ENCODE measurements at places on chromosomes 4 and X.

DNA sequence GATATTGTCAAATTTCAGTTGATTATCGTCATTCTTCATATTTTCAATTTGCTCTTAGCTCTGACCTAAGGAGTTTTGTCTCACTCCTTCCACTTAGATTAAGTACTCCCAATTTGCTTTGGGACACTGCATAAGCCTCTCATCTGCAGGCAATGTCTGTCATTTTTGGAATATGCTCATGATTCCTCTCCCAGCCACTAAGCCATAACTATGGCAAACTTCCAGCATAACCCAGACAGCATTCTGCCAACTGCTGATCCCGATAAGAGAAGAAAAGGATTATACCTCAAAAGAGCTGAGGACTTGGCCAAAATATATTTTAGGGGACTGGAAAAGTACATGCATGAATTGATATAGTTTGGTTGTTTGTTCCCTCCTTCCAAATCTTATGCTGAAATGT, 444.4 kb downstream of the GABRG1 start:
- no peak for DNase-seq

GRCh38 chrX:69298466-69299140, 133.3 kb upstream of the PJA1 start:
- no peak for DNase-seq

GRCh38 chrX:124863303-124863702, 456.4 kb upstream of the TEX13C start:
- no peak for DNase-seq

DNA sequence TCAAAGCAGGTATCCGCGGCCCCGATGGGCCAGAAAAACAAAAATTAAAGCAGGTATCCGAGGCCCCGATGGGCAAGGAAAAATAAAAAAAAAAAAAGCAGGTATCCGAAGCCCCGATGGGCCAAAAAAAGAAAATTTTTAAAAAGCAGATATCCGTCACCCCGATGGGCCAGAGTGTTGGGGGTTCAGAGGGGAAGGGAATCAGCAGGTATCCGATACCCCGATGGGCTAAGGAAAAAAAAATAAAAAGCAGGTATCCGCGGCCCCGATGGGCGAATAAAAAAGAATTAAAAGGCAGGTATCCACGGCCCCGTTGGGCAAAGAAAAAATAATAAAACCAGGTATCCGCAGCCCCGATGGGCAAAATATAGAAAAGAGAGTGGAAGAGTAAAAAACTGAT, 289.0 kb downstream of the CHIC1 start:
- no peak for DNase-seq

DNA sequence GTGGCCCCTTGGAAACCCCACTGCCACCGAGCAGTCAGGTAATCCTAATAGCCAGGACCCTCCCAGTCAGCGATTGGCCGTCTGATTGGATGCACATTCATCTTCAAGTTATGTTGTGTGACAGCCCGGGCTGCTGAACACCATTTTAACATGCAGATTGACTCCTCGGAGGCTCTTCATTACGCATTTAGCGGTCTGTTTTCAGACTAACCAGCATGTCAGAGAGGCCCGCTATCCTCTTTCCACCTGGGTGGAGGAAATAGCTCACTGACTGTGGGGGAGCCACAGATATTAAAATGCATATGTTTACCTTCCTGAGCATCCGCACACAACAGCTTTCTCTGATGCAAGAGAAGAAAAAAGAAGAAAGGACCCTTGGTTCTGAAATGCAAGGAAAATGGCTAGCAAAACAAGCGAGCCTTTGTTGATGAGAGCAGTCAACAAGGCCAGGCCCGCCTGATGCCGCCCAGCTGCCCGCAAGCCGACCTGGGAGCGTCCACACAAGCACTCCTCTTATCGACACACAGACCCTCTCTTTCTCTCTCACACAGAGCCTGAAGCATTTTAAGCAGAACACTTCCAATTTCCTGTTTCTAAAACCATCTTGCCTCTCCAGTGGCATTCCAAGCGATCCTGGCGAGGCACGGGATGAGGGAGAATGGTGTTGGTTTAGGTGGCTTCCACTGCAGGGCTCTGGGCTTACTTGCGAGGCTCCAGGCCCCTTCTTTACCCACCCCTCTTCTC, 118.3 kb downstream of the MGST2 start:
- no peak for DNase-seq

GRCh38 chr4:17188547-17189400, 290.3 kb upstream of the LDB2 start:
- no peak for DNase-seq

DNA sequence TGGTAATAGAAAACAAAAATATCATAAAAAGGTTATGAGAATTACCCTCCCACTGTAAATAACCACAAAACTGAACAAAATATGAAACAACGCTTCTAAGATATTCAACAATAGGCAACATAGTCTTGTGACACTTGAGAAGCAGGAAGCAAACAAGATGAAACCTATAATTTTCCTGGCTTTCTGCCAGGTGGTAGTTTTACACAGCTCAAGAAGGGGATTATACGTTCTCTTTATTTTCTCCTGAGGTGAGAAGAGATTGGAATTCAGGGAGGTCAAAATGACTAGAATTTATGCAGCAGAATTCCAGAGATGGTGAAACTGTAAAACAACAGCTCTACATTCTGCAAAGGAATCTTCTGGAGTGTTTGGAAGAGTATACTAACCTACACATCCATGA, 186.0 kb downstream of the HHIP start:
- DNase-seq = no peak

GRCh38 chr4:54879576-54879975, 221.8 kb downstream of the KIT start:
- DNase-seq = no peak

DNA sequence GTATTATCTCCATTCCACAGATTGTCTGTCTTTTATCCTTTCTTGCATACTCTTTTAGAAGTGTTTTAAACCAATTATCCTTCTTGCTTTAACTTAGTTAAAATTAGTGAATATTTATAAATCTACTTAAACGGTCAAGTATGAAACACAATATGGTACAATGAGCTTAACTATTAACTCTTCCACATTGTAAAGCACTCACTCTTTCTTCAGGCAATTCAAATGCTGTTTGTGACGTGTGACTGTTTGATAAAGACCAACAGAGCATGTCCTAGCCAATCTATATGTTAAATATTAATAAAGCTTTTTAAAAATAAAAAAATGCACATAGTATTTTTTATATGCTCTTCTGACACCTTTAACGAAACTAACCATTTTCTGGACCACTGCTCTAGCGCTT, 192.7 kb downstream of the ARAP2 start:
- DNase-seq = no peak

- no peak for DNase-seq
Observed at GRCh38 chrX:7198499-7198898, 50.5 kb upstream of the PUDP start.

DNA sequence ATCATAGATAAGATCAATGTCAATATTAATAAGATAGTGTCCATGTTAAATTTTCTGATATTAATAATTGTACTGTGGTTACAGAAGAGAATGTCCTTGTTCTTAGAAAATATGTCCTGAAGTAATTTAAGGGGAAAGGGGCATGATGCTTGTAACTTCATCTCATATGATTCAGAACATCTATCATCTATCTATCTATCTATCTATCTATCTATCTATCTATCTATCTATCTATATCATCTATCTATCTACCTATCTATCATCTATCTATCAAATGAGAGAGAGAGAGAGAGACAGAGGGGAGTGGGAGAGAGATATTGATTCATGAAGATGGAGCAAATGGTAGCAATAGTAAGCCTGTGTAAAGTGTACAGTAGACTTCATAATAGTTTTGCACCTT, 124.8 kb upstream of the FAT1 start:
- no peak for DNase-seq

DNA sequence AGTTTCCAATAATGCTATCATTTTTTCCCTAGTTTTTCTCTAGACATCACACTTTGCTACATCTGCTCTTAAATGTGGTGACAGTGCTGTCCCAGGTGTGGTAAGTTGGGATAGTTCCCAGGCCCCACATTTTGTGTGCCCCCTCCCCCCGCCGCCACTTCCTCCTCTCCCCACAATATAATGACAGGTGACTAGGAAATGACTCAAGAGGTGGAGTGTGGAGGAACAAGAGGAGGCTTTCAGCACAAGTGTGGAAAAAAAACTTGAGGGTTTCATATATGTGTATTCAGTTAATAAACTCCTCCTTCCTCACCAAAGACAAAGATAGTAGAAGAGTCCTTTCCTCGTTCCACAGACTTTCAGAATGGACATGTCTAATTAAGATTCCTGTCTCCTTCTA, 18.3 kb upstream of the IL21 start:
- no peak for DNase-seq

DNA sequence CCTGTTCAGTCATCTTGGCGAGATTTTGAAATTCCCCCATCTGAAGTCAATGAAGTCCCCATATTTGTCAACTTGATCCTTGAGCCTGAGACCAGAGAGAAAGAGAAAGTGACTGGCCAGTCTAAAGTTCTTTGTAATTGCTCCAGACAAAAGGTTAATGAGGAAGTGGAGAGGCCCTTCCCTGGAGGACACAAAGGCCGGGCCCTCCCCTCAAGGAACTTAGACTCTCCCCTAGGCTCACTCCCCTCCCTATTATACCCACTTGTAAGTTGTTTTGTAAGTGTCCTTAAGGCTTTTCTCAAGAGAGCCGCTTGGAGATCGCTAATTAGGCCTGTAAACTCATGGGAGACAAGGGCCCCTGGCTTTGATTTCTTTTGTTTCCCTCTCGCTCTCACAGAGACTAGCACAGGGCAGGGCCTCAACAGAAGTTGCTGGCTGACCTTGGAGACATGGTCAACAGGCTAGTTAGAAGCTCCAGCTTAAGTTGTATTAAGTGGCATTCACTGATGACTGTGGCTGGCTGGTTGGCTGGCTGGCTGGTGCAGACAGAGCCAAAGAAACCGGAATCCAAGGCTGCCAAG, 20.3 kb upstream of the GPC4 start:
- DNase-seq = no peak

DNA sequence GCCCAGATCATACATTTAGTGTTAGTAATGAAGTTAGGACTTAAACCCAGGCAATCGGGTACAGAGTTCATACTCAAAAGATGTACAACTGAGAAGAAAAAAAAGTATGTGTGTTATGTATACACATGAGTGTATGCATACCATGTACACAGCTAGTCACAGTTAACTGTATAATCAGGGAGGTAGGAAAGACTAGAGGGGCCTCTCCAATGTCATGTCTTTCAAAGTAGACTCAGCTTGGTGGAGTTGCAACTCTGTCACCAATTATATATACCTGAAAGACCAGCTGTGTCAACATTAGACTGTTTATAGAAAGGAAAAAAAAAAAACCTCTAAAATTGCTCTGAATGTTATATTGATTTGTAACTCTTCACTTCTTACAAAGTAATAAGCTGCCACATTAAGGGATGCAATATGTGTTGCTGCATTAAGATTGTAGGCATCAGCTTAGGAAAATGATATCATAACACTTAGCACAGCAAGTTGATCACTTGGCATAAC, 167.5 kb downstream of the DCTD start:
- DNase-seq = no peak

GRCh38 chr4:30402276-30402675, 317.9 kb upstream of the PCDH7 start:
- DNase-seq = no peak

DNA sequence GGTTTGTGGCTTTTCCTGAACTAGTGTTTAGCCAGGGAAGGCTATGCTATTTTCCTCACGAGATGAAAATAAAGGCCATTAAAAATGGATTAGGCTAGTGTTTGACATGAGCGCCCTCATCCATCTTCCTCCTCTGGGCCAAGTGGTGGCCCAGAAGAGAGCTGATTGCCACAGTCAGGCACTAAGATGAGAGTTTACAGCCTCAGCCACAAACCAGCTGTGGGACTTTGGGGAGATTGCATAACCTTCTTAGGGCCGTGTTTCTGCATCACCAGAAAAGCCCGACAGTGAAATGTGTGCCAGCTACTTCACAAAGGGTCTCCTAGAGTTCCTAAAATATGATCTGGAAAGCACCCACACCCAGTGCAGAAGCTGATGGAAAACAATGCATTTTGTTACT, 42.3 kb upstream of the LNX1 start:
- DNase-seq = no peak

- no peak for DNase-seq
Observed at GRCh38 chr4:109675181-109675580, 28.1 kb downstream of the CASP6 start.

DNA sequence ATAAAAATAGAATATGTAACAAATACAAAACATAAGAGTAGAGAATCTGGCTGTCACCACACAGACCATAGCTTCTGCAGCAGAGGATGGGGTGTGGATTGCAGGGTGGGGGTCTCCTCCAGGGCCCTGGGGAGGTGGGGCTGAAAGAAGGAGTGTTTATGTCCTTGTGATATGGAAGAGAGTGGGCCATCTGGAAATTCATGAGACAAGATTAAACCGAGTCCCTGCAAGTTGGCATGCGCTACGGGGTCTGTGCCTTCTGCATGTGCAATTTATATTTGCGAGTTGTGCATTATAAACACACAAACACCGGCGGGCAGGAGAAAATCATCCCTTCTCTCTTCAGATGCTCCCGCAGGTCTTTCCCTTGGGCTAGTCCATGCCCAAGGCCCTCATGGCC, 145.9 kb downstream of the EVC2 start:
- no peak for DNase-seq

GRCh38 chrX:23742174-23742696, 841 bp downstream of the ACOT9 start:
- peak; percentile 19 for DNase-seq

- no peak for DNase-seq
Observed at GRCh38 chr4:123338715-123339114, 57.9 kb upstream of the SPRY1 start.

DNA sequence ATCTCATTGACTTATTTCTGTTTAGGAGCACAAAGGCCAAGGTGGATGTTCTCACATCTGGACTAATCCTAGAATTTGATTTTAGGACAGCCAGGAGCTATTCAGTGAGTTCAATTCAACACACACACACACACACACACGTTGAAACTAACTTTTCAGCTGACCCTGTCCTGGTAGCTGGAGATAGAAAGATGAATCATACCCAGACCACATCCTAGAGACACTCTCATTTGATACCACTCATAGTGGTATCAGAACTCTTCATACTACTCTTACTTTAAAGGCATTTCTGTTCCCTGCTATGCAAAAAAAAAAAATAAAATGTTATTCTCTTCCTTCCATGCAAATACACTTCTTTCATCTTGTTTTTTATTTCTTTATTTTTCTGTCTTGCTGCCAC, 36.7 kb downstream of the KLF8 start:
- no peak for DNase-seq

DNA sequence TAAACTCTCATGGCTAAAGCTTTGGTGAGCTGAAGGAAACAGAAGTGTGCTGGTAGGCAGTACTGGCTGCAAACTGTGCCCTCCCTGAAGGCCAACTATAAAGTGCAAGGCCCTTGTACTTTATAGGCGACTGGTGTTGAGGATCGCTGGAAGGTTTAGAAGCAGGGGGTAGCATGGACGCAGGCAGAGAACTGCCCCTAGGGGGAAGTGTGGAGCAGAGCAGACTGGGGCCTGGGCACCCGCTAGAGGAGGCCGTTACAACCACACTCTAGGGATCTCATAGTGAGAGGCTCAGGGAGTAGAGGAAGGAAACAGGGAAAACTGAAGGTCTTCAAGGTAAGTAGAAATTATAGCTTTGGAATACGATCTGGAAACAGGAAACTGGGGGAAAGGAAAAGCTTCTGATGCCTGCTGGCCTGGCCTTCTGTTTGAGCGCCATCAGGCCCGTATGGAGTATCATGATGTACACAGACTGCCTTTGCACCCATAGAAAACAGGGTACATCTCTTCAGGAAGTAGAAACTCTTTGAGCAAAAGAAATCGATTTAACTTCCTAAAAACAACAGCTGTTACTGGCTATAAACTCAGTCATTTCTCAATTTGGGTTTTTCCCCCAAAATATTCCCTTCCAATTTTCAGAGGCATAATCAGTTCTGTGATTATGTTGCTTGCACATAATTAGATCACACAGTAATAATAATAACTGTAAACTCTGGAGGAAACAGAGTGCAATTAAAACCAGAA, 23.9 kb upstream of the TMSB4X start:
- peak; percentile 83 for DNase-seq
